ENCODE measurements at places on chromosomes 7 and 10.

DNA sequence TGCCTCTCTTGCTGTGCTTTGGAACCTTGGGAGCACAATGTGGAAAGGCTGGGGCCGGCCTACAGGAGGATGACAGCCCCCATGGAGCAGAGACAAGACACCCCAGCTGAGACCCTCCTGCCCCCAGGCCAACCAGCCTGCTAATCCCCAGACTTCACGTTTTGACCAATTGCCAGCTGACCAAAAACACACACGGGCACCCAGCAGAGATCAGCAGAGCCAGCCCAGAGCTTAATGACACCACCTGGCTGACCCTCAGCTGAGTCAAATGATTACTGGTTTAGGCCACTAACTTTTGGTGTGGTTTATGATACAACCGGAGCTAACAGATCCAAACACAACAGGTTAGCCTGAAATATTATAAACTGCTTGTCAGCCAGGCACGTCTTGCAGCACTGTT, 111.2 kb upstream of the KIF5B start:
- DNase-seq: no peak

DNA sequence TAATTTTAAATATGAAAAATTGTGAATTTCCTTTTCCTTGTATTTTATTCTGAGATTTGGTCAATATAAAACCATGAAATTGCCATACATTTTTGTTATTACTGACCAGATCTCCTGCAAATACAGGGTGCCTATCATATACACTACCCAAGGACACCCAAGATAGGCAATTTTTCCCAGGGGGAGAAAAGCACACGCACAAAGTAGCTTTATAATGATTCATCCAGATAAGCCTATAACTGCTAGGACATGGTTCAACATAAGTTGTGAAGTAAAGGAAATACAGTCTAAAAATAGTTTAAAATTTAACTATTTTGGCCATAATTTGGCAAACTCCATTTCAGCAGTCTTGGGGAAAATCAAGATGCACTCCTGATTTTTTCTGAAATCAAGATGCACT, 4.8 kb downstream of the RUFY2 start:
- no peak for DNase-seq

DNA sequence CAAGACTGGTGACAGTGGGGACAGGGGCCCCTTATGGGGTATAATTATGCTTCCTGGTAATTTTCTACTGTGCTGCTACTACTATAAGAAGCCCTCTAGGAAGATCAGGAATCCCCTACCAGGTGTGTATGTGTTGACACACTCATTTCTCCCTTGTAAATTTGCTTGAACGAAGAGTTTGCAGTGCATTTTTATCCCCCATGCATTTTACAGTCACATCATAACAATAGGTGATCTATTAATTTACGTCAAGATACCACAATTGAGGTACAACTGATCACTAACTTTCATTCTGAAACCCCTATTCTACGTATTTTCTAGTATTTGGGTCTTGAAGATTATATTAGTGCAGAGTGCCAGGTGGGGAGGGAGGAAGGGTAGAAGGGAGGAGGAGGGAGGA, 252.2 kb downstream of the NSUN6 start:
- no peak for DNase-seq

DNA sequence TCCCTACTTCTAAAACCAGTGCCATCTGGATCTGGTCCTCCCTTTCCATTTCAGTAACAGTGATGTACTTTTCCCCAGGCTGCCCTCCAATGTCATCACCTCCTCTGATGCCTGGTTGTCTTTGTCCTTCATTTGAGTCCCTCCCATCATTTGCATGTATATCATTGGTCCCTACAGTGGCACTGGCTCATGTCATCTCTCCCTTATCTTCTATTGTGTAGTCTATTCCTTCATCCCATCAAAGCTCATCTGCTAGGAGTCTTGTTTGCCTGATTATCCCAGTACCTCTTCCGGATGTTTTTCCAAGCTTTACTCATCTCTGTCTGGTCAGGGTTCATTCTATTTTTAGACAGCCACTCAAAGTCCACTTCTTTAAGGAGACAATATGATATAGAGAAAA, 292.9 kb upstream of the BMPER start:
- DNase-seq: no peak
